Activated CD4-positive, alpha-beta T cell treated with anti-CD3 and anti-CD28 coated beads, Interleukin-2, amount 10 ng/mL, durations not matched to agents 7 days and 5 days (primary cell): ENCODE measurements at places on chromosomes 2 and 18. TPM values are rescaled to one million over a fixed set of nuclear protein-coding genes. Genes with fewer than 3 reads are reported as not detected.

Gene TXNDC2
- not detected for total RNA-seq

Gene IL1F10
- not detected for total RNA-seq

Gene HOXD12
- not detected for total RNA-seq

Gene RGPD3
- 0.06 TPM for total RNA-seq

Gene EGR4
- total RNA-seq: not detected

Gene SDC1
- not detected for total RNA-seq

Gene PAX3
- total RNA-seq: not detected

Gene TRIM54
- total RNA-seq: not detected

Gene AGXT
- not detected for total RNA-seq

Gene RNF25
- total RNA-seq: 20.6 TPM

Gene CROCC2
- total RNA-seq: not detected
